WERI-Rb-1 (cell line): ENCODE measurements at places on chromosomes 3 and 15.

GRCh38 chr3:179174898-179175297 lies 26.7 kb downstream of the PIK3CA start:
- DNase-seq = no peak

GRCh38 chr3:3639078-3639477 lies 160.2 kb upstream of the LRRN1 start:
- no peak for DNase-seq

- no peak for DNase-seq
These were observed 5.3 kb downstream of the EIF4A2 start for GRCh38 chr3:186788482-186789370.

DNA sequence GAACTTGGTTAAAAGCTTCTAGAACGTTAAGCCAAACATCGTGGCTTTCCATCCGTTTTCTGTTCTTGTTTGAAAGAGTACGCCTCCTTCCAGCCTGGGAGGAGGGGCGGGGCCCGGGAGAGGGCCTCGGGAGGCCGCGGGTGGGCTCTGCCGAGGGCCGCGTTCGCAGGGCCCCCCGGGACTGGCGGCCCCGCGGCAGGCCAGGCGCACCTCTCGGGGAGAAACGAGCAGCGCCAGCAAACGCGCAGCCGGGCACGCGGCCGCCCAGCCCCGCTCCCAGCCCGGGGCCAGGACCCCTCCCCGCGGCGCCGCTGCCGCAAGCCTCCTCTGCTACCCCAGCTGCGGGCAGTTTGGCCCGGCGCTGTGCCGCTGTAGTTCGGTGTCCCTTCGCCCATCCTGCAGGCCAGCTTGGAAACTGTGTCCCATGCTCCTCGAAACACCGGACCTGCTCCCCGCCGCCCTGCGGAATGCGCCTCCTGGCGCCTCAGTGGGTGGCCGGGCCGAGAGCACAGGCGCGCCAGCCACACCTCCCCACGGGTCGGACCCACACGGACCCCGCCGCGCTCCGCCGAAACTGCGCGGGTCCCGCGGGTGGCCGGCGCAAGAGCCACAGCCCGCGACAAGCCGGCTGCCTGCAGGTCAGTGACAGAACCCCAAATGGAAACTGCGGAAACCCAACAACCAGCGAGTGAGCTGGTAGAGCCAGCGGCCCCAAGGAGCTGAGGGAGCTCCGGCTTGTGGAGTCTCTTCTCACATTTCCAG lies 2.3 kb downstream of the OCA2 start:
- DNase-seq = no peak

DNA sequence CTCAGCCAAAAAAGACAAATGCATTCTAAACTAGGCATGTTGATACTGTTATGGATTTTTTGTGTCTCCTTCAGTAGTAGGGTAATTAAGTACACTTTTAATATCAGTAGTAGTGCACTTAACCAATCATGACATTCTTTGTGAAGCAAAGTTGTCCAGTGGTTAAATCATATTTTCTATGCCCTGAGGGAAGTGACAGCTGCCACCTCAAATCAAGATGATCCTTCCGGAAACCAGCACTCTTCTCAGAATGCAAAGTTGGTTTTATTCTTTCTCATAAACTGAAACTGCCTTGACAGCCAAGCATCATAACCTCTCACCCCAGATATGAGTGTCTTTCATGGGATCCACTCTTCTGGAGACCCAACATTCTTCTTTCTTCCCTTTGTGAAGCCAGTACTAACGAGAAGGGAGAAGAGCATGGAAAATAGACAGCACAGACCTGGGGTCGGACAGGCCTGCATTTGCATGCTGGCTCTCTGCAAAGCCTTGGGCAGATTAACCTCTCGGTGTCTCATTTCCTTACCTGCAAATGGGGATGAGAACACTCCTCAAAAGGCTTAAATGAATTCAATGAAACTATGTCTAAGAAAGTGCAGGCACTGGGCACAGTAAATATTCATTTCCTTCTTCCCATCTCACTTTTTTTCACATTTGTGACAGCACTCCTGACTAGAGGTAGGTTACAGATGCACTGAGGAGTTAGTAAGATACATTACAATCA lies 13.2 kb downstream of the AAGAB start:
- DNase-seq = no peak

- no peak for DNase-seq
These were observed 111.1 kb downstream of the TPRA1 start for GRCh38 chr3:127479449-127479848.

- DNase-seq = no peak
These were observed 433.6 kb upstream of the DPH6 start for GRCh38 chr15:35979608-35980007.

- no peak for DNase-seq
These were observed 30.4 kb downstream of the VGLL4 start for GRCh38 chr3:11613319-11613718.

GRCh38 chr3:140051019-140051957 lies 116.3 kb downstream of the CLSTN2 start:
- peak; percentile 71 for DNase-seq

GRCh38 chr3:107523539-107524325 lies 970 bp downstream of the BBX start:
- peak; percentile 59 for DNase-seq
